ENCODE measurements at places on chromosomes 6 and 20.

DNA sequence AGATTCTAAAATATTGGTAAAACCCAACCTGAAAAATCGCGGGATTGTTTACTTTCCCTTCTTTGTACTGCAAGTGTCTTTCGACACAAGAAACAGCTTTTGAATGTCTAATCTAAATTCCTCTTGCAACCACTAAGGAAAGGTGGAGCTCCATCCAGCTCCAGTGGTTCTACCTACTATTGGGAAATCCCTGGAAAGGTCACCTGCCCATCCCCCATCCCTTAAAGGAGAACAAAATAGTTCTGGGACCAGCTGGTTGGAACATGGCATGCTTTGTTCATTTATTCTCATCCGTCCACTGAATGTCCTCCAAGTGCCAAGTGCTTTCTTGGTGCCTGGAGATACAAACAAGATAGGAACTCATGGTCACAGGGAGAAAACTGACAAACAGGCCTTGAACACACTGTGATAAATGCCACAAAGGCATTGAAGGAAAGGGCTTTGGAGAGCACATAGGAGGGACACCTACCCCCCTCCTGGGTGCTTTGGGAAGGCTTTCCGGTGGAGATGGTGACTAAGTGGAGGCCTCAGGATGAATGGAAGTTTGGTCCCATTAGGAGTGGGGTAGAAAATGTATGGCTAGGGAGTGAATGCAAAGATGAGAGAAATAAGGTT, 2.3 kb upstream of the CITED2 start:
- DNase-seq: no peak

GRCh38 chr6:30767158-30767943, 23.0 kb upstream of the IER3 start:
- no peak for DNase-seq

- DNase-seq: no peak
Measured at GRCh38 chr6:105179244-105180065, at the start of gene POPDC3. TSS of gene POPDC3 (minus strand) at chr6:105180014. CDS start at chr6:105161909, 18,105 bp downstream.

- DNase-seq: no peak
Measured at GRCh38 chr6:14132921-14133275, 15.3 kb downstream of the CD83 start.

- no peak for DNase-seq
Measured at GRCh38 chr6:169723991-169724493, 258 bp downstream of the PHF10 start.

DNA sequence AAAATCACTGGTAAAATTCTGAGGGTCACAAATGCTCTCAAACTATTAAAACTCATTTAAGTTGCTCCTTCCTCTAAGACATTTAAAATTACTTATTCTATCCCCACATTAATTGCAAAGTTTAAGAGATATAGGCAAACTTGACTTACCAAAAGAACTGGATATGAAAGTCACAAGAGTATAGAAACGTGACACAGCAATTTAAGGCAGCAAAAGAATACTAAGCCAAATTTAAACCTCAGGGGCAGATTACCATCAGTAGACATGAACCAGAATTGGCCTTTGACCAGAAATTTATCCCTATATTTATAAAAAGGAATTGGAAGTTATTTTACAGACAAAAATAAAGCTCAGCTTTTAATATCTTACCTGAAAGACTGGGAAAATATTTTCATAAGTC, 56.0 kb downstream of the MAP3K7 start:
- no peak for DNase-seq

- no peak for DNase-seq
Measured at GRCh38 chr20:14055127-14055742, 59.9 kb downstream of the MACROD2 start.

DNA sequence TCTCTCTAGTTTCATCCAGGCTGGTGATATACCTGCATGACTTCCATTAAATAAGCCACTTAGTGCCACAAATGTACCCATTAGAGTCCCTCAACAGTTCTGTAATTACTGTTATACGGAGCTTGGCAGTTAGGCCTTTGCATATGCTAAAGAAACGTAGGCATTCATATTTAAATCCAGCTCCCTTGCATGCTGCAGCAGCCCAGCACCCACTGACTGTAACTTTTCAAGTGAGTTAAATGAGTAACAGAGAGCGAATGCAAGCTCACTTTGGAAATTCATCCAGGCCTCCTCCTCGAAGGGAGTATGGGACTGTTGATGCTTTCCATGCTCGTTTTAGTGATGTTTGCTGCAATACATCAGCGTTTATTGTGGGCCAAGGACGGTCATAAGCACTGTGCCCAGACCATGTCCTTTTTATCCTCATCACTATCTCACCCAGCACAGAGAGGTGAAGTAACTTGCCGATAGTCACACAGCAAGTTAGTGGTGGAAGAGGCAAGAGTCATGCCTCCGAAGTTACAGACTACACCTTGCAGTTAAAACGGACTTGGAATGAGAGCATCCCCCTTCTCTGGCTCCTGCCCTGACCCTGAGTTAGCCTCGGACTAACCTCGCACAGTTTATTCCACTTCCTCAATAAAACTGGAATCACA, 179.4 kb upstream of the PDE10A start:
- DNase-seq: no peak

GRCh38 chr20:51510936-51511605, 31.4 kb downstream of the NFATC2 start:
- no peak for DNase-seq

- peak; percentile 7 for DNase-seq
Measured at GRCh38 chr20:37627060-37627766, 66.6 kb upstream of the CTNNBL1 start.

GRCh38 chr6:132007474-132008190, 56.5 kb upstream of the CCN2 start:
- no peak for DNase-seq

- no peak for DNase-seq
Measured at GRCh38 chr6:37392821-37393220, 39.0 kb downstream of the RNF8 start.

DNA sequence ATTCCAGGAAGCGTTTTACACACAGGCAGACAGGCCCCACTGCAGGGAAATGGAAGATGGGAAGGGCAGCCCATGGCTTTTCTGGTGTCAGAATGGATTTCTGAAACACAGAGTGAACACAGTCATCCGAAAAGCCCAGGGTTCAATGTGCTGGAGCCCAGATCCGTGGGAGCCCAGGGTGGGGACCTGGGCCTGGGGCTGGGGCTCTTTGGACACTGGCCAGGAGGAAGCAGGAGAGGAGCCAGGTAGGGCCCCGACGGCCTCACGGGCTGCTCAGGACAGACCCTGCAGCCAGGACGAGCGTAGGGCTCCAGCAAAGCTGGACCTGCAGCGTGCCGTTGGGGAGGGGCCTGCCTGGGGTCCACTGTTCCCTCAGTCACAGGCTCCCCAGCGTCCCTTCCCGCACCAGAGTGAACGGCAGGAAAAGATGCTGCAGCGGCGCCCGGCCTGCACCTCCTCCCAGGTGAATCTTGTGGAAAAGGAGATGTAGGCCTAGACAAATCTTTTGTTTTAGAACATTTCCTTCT, 24.3 kb upstream of the LSM14B start:
- no peak for DNase-seq

GRCh38 chr20:22775256-22775655, 190.9 kb upstream of the FOXA2 start:
- DNase-seq: no peak

GRCh38 chr20:62711703-62712101, 3.1 kb downstream of the NTSR1 start:
- no peak for DNase-seq

DNA sequence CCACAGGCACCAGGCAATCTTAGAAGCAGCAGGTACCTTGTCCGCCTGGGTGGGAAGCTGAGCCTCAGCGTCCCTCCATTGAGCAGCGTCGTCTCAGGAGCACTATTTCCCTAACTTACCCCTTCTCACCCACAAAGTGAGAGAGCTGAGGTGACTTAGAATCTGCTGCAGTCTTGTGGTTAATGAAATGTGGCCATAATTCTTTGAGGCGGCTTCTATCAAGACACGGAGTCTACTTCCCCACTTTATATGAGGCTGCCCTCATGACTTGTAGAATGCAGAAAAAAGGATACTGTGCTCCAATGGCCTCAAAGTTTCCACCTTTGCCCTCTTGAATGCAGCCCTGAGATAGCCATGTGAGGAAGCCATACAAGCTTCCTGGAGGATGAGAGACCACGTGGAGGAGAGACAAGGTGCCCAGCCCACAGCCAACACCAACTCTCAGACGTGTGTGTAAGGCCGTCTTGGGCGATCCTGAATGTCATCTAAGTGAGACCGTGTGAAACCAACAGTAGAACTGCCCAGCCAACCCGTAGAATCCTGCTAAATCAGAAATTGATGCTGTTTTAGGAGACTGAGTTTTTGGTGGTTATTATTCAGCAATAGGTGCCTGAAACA, 9.1 kb upstream of the TAGAP start:
- no peak for DNase-seq

DNA sequence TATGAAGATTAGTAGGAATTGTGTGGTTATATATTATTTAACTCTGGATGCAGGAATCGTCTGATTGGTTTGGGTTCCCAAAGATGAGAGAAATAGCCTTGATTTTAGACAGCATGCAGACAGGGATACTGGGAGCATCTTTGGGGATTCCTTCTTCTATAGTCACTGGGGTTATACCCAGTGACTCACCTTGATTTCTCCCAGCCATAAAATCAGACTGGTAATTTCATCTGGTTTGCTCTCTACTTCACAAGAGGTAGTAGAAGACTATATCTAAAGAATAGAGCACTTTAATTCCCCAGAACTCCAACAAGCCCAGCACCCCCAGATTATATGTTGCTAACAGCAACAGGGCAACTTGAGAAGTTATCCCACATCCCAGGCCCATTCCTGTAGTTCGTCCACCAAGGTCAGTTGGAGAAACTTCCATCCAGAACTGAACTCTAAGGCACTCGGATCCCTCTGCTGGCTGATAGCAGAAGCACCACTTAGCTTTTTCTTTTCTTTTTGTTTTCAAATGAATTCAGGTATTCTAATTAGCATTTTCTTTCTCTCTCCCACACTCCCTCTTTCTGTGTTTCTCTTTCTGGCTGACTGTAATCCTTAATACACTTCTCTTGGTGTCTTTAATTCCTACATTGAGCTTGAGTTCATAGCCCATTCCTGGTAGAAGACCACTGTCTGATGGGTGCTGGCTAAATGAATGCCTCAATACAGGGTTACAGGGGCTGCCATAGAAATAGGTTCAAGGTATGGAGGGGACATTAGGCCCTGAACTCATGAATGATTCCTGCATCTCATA, 20.4 kb upstream of the EFHC1 start:
- DNase-seq: no peak

DNA sequence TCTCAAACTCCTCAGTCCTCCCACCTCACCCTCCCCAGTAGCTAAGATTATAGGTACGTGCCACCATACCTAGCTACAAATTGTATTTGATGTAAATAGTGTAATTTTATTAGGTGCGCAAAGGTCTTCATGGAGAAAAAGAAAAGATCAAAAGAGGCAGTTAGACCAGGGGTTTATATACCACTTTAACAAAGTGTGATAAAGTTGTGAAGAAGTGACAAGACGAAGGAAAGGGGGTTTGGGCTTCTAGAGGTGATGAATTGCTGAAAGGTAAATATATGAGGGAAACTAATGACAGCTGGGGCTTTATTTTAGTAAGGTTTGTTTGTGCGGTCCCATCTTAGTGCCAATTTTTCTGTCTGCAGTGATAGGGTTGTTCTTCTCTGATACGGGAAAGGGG, 105.3 kb downstream of the CD24 start:
- no peak for DNase-seq
